ENCODE measurements at places on chromosomes 6 and 20.

GRCh38 chr6:79230149-79230548 is 4.3 kb downstream of the HMGN3 start:
- peak; percentile 45 for DNase-seq

- DNase-seq, result no peak
Observed at GRCh38 chr6:36312854-36313648, 23.6 kb downstream of the BNIP5 start.

DNA sequence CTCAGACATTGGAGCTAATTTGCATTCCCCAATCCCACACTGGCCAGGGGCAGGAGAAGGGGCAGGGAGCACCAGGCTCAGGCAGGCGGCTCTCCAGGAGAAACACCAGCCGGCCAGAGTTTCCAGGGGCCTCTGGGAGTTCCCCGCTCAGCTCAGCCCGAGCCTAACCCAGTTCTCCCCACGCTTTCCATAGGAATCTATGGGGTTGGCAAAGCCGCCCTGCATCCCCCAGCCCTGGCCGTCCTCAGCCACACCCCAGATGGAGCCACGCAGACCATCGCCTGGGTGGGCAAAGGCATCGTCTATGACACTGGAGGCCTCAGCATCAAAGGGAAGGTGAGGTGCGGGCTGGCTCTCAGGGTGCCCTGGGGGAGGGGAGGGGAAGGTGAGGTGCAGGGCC is 8.2 kb downstream of the NPEPL1 start:
- DNase-seq, result no peak

DNA sequence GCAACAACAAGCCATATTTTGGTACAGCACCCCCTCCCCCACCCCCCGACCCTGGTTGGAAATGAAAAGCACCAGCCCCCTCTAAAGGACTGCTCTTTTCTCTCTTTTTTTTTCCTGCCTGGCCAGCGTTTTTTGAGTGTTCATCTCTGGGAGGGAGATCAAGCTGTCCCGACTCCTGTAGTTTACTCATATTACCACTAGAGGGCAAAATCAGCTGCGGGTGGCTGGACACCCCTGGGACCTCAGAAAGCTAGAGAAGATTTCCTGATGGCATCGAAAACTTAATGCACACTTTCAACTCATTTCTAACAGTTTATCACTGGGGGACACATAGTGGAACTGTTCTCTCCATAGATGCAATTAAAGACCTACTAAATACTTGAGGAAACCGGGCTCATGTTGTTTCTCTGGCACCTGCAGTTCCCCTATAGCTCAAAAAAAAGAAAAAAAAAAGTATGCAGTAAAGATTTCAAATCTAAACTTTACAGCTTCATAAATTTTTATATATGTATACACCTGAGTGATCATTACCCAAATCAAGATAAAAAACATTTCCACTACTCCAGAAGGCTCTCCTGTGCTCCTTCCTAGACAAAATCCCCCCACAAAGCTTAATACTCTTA is 24.4 kb downstream of the CNBD2 start:
- DNase-seq, result no peak

DNA sequence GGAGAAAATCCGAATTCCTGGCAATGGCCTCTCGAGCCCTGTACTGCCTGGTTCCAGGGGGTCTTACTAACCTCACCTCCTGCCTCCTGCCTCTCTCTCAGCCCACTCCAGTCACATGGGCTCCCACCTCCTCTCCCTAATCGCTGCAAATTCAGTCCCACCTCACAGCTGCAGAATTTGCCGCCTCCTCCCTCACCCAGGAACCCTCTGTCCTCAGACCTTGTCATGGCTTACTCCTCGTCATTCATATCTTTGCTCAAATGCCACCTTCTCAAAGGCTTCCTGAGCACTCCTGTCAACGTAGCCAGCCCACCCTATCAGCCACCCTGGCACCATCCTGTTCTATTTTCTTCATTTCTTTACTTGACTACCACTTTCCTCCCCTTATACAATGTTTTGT is 89.0 kb downstream of the SLC2A10 start:
- no peak for DNase-seq

DNA sequence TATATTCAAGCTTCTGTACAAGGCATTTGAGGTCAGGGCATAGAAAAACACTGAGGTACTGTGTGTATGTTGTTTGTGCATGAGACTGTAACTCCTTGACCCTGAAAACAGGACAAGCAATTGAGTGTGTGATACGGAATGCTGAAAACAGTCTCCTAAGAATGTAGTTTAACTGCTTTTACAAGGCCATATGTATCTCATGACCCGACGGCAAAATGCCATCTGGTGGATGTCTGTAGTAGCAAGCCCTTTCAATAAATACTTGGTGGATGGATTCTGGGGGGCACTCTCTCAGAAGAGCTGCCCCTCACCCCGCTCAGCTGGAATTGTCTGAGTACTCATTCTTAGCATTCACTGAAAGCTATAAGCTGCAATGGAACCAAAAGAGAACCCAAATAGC is 69.3 kb upstream of the EYS start:
- no peak for DNase-seq

DNA sequence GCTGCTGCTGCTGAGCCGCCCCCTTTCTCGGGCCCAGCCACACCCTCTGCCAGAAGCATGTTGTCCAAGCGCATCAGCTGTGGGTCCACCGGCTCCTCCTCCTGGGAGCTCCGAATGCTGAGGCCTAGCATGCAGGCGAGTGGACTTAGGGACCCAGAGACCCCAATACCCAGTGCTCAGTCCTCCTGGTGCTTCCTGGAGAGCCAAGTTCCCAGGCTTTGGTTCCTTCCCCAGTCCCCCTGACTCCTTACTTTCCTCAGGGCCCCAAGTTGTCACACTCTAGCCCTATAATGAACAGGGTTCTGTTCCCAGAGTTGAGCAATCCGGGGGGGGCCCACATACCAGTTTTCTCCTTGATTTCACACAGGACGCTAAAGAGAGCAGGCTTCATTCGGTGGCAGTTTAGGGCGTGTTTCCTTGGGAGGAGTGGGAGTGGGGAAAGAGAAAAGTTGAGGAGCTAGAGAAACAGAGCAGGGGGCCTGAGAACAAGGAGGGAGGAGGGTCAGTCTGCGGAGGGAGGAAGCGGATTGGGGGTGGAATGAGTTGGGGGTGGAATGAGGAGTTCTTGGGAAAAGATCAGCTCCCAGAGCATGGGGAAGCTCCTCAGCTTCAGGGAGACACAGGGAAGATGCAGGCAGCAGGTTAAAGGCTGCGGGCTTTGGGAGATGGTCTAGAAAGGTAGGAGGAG is 1.5 kb downstream of the PBX2 start:
- no peak for DNase-seq

DNA sequence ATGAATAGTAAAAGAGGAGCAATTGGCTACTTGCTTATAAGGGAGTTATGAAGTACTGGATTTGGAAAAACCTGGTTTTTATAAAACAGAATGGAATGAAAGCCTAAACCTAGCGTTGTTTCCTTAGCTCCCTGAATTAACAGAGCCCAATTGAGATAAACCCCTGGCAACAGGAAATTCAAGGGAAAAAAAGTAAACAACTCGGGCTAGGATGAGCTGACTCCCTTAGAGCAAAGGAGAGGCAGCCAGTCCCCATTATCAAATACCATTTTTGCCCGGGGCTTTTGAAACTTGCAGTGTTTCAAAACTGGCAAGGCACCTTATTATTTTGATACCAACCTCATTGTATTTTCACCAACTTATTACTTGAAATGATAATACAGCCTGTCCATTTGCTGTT is 587.5 kb downstream of the CD109 start:
- no peak for DNase-seq

DNA sequence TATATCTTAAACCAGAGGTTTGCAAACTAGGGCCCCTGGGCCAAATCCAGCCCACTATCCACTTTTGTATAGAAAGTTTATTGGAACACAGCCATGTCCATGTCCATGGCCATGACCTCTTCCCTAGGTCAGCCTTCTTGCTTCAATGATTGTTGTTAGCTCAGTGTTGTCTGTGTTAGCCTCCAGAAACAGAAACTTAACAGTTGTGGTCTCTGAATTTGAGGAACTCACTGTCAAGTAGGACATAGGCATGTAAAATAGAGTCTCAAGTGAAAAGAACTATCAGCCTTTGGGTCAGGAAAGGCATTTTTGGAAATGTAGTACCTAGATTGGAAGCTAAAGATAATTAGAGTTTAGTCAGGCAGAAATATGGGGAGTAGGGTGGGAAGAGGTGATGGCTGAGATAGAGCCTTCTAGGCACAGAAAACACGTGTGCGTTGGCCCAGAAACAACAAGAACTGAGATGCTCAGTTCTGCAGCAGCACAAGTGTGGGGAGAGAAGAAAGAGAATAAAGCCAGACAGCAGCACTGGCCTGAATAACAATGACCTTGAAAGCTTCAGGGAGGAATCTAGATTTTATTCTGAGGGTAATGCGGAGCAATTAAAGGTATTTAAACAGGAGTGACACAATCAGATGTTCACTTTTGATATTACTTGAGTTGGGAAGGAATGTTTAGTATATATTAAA is 87.0 kb upstream of the OLIG3 start:
- no peak for DNase-seq

DNA sequence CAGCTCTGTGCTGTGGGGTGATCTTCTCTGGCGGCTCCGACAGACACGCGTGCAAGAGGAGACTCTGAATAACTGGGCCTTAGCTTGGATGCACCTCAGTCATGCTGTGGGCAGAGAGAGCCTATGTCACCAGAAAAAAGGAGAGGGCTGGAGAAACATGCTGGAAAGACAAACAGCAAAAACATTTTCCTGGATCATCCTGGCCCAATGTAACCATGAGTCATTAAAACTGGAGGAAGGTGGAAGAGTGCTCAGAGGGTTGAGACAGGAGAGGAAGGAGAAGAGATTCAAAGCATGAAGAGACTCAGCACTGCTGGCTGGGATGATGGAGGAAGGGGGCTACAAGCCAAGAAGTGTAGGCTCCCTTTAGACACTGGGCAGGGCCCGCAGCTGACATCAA is 292.0 kb downstream of the CDH26 start:
- no peak for DNase-seq

- no peak for DNase-seq
Observed at GRCh38 chr6:8237668-8238067, 135.3 kb upstream of the EEF1E1 start.

DNA sequence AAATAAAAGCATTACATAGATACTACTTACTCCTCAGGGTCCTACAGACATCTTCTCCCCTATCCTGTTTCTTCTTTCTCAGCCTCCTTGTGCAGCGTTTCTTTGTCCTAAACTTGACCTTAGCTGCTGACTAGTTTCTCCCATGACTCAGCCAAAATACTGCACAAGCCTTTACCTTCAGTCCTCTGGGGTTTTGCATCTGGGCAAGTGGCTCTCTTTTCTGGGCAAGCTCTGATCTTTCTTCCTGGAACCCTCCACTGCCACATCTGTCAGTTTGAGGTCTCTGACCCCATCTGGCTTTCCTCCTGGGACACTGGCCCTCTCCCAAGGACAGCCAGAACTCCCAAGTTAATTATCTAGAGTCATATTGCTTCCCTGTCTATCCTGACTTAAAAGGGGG is 838.4 kb downstream of the DHX35 start:
- no peak for DNase-seq

DNA sequence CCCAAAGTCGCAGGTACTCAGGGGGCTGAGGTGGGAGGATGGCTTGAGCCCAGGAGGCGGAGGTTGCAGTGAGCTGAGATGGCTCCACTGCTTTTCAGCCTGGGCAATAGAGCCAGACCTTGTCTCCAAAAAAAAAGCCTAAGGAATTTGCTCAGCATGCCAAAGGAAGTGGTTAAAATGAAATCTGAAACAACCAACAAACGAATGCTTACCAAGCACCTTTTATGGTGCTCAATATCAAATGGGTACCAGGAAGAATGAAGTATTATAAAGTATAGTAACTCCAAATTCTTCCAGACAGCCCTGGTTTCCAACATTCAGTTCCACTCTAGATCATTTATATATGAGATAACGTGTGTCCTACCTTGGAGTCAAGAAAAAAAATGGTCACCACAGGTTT is 14.0 kb downstream of the GMDS start:
- no peak for DNase-seq

- DNase-seq, result peak; percentile 96
Observed at GRCh38 chr20:1941226-1941625, 46.0 kb downstream of the SIRPA start.

GRCh38 chr6:45812922-45813321 is 202.7 kb downstream of the CLIC5 start:
- no peak for DNase-seq

DNA sequence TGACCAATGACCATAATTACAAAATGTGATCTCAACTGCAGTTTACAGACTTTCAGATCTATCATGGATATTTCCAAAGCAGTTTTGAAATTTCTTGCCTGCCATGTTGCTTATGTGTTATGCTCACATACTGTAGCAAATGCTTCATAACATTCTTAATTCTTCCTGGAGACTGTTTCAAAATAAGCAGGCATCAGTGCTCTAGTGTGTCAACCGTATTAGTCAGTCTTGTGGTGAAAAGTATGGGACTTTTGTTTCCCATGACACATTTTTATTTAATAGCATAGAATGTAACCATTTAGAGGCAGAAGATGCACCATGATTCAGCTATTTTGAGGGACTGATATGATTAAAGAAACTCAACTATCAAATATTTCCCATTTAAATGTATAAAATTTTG is 1.7 kb downstream of the POPDC3 start:
- DNase-seq, result peak; percentile 87

DNA sequence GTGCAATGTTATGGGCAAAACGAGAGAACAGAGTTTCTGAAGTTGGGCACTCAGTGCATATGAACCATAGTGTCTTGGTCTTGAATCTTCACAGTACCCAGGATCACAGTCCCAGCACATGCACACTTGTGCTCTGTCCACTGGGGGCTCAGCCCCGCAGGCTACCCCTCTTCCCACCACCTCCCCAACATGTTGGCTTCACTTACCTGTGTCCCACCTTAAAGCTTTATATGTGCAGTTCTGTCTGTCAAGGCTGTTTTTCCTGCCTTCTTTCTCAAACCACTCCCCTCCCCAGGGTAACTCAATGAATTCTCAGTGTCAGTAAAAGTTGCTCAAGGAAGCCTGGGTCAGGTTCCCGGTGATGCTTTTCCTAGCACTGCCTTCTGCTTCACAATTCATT is 129.9 kb downstream of the DOK5 start:
- no peak for DNase-seq

DNA sequence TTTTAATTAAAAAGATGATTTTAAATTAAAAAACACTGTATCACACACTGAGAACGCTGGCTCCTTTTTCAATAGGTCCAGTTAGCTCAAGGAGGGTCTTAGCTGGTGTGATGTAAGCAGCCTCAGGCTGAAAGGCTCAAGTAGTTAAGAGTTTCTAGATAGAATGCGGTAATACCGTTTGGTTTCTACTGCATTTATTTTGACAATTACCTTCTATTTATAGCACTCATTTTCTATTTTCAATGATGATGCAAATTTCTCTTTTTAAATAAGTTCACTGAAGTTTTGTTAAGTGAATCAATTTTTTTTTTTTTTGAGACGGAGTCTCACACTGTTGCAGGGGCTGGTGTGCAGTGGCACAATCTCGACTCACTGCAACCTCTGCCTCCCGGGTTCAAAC is 87.1 kb downstream of the PREX1 start:
- no peak for DNase-seq

GRCh38 chr6:156877126-156877863 is 100.1 kb downstream of the ARID1B start:
- no peak for DNase-seq

GRCh38 chr6:41049521-41049920 is 3.5 kb upstream of the APOBEC2 start:
- no peak for DNase-seq

All from foreskin keratinocyte (primary cell).